Transverse colon (tissue), 4 donors: ENCODE measurements at places on chromosomes 1 and 21.

DNA sequence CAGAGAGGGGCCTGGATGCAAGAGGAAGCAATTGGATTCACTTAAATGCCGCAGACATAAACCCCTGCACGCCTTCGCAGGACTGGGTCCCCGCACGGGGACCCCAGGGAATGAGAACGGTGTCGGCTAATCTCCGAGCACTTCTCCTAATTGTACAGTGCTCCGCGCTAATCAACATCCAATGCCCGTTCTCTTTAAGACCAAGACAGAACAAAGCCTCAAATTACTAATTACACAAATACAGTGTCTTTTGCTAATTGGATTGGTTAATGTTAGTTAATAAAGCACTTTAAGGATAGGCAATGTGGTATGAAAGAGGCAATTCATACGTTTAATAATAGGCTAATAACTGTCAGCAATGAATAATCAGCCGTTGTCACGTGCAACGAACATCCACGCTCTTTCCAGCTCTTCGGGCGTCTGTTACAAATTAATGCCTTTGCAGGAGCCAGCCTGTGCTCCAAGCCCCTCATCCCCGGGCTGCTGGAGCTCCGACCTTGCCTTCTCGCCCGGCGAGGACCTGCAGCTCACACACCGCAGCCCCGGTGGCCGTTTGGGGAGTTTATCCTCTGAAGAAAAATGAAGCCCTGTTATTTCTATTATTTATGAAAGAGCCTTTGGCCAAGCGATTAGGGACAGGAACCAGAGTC, 157.8 kb downstream of the PRDM16 start:
- DNase-seq: no peak

DNA sequence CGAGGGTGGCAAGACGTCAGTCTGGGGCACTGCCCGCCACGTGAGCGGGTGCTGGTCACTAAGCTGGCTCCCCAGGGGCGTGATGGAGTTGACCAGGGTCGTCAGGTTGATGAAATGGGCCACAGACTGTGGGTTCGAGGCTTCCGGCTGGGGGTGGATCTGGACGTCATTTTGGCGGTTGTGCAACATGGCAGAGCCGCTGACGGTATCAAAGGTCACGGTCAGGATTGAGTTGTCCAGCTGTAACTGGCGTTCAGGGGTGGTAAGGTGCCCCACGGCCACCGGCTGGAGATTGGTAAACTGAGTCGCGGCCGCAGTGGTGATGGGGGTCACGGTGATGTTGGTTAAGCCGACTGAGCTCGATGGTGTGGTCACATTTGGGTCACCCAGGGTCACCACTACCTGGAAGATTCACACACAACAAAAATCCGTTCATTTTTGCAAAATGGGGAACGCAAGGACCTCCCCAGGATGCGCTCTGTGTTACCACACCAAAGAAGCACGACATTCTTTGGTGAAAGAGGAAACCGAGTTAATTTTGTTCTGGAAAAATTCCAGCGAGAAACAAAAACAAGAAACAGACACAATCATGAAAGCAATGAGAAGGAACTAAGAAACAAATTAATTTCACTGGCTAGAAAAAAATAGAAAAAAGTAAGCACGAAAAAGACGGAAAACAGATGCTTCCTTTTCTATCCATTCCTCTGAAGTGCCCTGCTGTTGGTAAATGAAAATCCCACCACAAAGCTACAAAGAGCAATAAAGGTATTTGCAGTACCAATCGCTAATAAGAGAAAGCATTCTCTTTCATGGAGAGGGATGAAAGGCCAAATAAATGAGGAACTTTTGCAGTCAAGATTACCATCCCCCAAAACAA, 34.7 kb upstream of the RIPK4 start:
- no peak for DNase-seq

- DNase-seq: no peak
Measured at GRCh38 chr1:199038156-199038555, 399.3 kb downstream of the PTPRC start.

DNA sequence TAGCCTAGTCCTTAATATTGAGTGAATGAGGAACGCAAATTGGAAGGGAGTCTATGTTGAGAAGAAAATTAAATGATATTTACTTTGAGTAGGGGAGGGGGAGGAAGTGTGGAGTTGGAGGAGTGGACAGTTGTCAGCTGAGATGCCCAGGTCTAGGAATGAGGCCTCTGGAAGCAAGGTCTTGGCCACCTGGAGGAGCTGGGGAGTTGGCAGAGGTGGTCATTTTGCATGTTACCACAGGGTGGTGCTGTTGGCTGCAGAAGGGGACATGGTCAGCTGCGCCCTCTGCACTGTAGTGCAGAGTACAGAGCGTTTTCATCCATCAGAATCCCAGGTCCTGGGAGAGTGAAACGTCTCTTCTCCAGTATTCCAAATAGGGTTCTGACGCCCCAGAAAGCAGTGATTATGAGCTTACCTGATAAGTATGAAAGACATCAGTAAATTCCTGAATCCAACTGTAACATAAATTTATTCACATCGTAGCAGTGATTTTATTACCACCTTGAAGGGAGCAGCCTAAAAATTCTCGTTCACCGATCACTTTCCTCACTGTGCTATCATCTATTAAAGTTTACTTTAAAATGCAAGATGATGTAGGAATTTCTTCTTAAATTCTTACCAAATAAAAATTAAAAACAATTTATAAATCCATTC, 13.8 kb downstream of the PARK7 start:
- DNase-seq: peak; percentile 80

DNA sequence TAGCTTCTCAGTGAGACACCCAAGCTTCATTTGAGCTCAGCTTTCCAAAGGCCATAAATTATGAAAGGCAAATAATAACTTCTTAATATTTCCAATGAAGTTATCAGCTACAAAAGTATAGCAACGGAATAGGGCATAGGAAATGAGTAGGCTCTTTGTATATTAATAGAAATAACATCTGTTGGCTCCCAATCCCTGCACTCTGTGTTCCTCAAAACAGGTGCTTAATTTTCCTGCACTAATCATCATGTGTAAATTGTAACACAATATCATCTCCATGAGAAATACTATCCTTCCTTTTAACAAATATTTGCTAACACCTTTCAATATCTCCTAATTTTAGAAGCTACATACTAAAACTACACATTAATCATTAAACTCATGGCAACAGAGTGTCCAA, 19.2 kb upstream of the IFI44L start:
- no peak for DNase-seq

DNA sequence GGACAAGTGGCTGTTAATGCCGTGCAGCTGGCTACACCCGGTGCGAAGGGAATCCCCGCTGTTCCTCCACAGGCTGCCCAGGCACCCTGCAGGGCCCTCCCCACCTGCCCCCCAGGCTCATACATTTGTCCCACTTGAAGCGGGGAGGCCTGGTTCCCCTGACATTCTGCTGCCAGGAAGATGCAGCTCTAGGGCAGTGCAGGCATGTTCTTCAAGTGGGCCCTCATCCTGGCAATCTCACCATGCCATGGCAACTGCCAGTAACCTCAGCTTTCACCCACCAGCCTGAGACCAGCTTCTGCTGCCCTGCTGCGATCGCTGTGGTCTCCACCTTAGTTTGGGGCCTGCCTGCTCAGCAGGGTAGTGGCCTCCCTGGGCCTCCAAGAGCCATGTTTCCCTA, 151.9 kb upstream of the COL6A1 start:
- no peak for DNase-seq

GRCh38 chr1:150561254-150561973, 12.2 kb downstream of the ADAMTSL4 start:
- DNase-seq: peak; percentile 96

GRCh38 chr21:26555540-26556146, 17.4 kb downstream of the CYYR1 start:
- no peak for DNase-seq

- no peak for DNase-seq
Measured at GRCh38 chr21:41786509-41786987, 19.7 kb upstream of the RIPK4 start.

GRCh38 chr1:151811181-151811580, 6.0 kb upstream of the LINGO4 start:
- DNase-seq: no peak

DNA sequence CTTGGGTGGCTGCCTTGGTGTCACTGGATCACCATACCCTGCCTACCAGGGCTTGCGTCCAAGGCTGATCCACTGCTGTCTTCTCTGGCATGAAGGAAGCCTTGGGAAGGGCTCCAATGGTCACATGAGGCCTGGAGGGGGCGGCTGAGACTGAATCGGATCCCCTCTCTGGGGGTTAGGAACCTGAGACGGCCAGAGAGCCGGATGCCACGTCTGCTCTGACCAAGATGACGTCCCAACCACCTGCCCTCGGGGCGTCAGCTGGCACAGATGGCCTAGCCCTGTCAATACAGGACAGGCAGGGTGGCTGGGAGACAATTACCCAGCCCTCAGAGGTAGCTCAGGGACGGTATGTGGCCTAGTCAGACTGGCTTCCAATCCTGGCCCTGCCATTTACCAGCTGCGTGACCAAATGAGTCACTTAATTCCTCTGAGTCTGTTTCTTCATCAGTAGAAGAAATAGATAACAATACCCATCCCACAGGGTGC, 5.4 kb downstream of the TRIM62 start:
- DNase-seq: no peak

DNA sequence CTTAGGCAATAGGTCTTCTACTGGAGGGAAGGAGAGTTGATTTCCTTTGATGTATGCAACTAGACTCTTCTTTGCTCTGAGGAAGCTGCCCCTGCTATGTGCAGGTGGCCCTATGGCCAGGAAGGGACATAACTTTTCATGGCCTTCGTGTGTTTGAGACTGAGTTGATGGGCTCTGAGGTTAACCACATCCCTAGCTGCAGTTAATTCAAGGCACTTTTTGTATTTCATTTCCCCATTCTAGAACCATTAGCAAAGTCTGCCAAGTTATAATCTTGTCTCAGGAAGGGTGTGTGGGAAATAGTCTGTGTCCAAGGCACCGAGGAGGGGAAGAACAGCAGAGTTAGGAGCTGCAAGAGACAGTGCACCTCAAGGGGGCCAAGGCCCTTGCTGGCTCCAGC, 2.5 kb downstream of the FCRL4 start:
- peak; percentile 19 for DNase-seq

DNA sequence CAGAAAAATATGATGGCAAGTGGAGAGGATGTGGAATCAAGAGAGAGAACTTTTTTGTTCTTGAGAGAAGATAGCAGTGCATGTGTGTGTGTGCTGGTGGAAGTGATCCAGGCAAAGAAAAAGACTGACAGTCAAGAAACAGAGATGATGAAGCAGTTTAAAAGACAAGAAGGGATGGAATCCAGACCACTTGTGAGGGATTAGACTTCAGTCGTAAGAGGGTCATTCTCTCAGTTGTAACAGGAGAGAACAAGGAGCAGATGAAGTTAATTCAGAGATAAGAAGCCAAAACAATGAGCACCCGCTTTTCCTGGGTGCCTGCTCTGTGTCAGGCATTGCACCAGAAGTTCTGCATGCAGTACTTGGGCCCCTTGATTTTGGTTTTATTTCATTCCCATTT, 76.6 kb downstream of the RNF220 start:
- no peak for DNase-seq

GRCh38 chr1:224108991-224109390, 4.9 kb upstream of the FBXO28 start:
- no peak for DNase-seq

- DNase-seq: no peak
Measured at GRCh38 chr1:119316870-119317416, 51.6 kb upstream of the HAO2 start.

DNA sequence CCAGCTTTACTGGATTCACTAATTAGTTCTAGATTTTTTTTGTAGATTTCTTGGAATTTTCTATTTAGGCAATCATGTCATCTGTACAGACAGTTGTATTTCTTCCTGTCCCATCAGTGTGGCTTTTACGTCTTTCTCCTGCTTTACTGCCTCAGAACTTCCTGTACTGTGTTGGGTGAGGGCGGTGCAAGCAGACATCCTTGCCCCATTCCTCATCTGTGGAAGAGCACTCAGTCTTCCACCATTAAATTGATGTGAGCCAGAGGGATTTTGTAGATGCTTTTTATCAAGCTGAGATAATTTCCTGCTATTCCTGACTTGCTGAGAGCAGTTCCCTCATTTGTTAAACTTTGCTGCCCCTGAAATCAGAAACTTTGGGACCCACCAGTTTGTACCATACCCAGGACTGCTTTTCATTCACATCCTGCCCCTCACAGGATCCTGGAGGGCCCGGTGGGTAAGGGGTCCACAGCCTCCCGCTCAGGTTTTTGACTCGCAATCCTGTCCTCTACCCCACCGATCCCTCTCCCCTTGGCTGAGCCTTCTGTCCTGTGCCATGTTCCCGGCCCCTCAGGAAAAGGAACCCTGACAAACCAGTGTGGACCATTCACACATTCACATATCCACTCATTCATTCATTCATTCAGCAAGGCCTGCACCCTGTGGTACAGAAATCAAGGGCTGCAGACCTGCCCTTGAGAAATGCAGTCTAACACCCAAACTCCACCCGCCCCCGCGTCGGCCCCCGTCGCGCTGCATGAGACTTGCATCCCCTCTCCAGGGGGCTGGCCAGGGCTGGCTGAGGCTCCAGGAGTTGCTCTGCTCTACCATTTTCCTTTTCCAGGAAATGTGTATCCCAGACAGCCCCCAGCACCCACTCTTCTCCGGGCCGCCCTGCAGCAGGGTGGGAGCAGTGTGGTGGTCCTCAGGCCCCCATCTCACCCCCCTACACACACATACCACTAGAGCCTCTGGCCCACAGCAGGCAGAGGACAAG, 246.5 kb upstream of the VAMP3 start:
- DNase-seq: no peak

GRCh38 chr1:233042834-233043233, 92.4 kb downstream of the NTPCR start:
- no peak for DNase-seq

- DNase-seq: no peak
Measured at GRCh38 chr1:38269923-38270848, 223.6 kb upstream of the POU3F1 start.

DNA sequence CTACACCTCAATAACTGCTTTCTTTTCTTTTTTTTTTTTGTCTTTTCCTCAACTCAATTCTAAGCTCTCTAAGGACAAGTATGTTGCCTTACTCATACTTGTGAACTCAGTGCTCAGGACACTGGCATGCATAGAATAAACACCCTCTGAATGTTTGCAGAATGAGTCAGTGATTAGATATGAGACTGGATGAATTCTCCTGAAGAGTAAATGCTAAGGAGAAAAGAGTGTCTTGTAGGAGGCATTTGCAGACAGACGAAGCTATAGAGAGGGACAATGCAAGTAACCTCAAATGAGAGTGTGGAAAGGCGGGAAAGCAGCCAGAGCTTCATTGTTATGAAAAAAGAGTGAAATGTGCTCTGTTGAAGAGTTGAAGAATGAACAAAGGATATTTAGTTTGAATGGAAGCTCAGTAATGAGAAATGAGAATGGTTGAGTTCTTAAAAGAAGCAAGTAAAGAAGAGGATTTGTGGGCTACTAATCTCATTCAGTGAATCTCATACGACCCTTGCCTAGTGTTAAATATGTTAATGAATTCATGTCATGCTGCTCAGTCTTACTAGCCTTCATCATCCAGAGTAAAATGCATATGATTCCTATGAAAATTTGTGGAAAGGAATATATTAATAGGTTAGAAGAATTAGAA, 166.1 kb upstream of the DPYD start:
- DNase-seq: no peak
